Activated CD4-positive, alpha-beta memory T cell treated with anti-CD3 and anti-CD28 coated beads for 36 hours (primary cell): ENCODE measurements at places on chromosomes 6 and 20. TPM values are rescaled to one million over a fixed set of nuclear protein-coding genes. Genes with fewer than 3 reads are reported as not detected.

DNA sequence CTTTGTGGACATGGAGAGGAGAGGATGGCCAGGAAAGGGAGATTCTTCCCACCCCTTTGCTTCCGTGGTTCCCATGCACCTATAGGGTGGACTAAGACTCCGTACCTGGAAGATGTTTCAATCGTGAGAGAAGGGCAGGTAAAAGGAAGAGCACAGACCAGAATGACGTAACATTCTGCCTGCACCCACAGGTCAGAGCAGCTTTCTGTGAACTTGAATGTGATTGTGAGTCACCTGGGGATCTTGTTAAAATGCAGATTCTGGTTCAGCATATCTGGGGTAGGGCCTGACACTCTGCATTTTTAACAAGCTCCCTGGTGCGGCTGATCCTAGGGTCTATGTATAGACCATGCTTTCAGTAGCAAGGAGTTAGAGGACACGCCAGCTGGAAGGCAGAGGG, 164.1 kb upstream of the SGK1 start:
- H3K27ac ChIP-seq: no peak overlapping the region
- H3K36me3 ChIP-seq: peaks cover 2% of the 10 kb centered on the region
- H3K4me3 ChIP-seq: no peak overlapping the region
- H3K27me3 ChIP-seq: no peaks in the 10 kb centered on the region
- peaks cover 2% of the 10 kb centered on the region for H3K4me1 ChIP-seq

DNA sequence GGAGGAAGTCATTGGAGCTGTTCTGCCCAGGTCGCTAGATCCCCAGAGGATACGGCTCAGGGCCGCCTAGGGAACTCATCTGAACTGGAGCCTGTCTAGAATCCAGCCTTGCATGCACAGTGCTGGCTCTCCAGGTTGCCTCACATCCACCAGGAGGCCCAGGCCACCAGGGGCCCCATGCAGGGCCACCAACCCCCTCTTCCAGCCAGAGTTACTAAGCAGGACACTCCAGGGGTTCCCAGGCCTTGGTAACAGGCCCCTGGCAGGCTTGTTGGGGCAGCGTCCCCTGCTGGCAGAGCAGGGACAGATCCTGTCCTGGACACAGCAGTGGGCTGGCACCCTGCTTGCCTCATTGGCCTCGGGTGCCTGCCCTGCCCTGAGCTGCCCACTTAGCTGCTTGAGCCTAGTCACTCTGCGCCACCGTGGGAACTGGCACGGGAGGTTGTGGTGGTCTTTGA, 35.3 kb downstream of the EFCAB8 start:
- no peaks in the 10 kb centered on the region for H3K4me1 ChIP-seq
- H3K4me3 ChIP-seq: no peak overlapping the region
- H3K27ac ChIP-seq: no peak overlapping the region
- DNase-seq: peak; percentile 48
- no peaks in the 10 kb centered on the region for H3K27me3 ChIP-seq

- H3K27ac ChIP-seq: no peak overlapping the region
- no peak for DNase-seq
- peaks cover 7% of the 10 kb centered on the region for H3K27me3 ChIP-seq
Observed at GRCh38 chr6:117974914-117975627, 68.0 kb downstream of the SLC35F1 start.

DNA sequence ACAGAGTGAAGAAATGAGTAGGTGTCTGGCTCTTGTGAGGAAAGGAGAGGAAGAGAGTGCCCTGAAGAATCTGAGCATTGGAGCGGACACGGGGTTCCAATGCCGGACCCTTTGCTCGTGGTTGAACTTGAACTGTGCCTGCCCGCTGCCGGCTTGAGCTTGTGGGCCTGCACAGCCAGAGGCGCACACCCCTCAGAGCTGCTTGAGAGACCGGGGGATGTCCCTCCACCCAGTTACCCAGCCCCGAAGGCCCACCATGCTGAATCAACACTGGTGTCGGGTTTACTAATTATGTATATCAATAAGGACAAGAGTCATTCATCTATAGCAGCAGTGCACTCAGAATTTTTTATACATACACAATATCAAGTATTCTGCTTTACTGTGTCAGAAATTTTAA, 218.3 kb upstream of the CST7 start:
- no peaks in the 10 kb centered on the region for H3K36me3 ChIP-seq
- no peaks in the 10 kb centered on the region for H3K27me3 ChIP-seq
- H3K4me3 ChIP-seq: no peak overlapping the region

The AKAP12 gene
- total RNA-seq: 3.8 TPM

DNA sequence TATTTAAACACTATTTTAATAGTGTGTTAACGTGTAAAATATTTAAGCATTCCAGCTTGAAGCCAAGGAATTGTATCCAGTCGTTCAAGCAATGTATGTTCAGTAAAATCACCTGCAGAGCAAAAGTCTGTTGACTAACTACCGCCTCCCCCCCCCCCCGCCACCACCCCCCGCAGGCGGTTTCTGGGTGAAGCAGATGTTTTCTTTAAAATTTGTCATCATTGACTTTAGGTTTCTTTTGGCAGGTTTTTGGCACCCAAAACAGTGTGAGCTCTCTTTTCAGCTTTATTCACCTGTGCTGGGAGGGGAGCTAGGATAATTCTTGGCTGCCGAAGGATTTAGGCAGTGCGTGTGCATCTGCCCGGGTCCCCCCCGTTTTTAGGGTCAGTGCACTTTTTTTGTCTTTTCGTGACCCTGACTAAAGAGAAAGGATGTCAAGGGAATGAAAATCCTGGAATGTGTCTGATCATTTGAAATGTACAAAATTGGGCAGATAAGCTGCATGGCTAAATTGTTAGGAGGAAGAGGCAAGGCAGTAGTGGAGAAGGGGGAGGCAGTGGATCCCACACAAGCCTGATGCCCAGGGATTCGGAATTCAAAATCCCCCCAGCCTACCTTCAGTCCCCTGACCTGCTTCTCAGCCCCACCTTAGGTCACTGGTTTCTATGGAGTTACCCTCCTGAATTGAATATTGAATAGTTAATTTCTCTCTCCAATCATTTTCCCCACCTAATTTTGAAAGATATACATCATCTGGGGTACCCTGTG, 1.1 kb downstream of the EDN1 start:
- peaks cover 16% of the 10 kb centered on the region for H3K4me1 ChIP-seq
- H3K4me3 ChIP-seq: no peak overlapping the region
- peaks cover 36% of the 10 kb centered on the region for H3K27me3 ChIP-seq
- no peak overlapping the region for H3K27ac ChIP-seq
- DNase-seq: no peak

The PRND gene
- total RNA-seq: not detected

- no peaks in the 10 kb centered on the region for H3K36me3 ChIP-seq
- no peak overlapping the region for H3K4me3 ChIP-seq
- H3K27me3 ChIP-seq: peaks cover 18% of the 10 kb centered on the region
- DNase-seq: no peak
- H3K27ac ChIP-seq: no peak overlapping the region
Observed at GRCh38 chr20:56956534-56956933, 309.9 kb downstream of the BMP7 start.

- H3K4me3 ChIP-seq: no peak overlapping the region
- no peaks in the 10 kb centered on the region for H3K27me3 ChIP-seq
- no peak for DNase-seq
Observed at GRCh38 chr6:11179419-11180202, 52.9 kb downstream of the NEDD9 start.

The TSPO2 gene
- not detected for total RNA-seq

DNA sequence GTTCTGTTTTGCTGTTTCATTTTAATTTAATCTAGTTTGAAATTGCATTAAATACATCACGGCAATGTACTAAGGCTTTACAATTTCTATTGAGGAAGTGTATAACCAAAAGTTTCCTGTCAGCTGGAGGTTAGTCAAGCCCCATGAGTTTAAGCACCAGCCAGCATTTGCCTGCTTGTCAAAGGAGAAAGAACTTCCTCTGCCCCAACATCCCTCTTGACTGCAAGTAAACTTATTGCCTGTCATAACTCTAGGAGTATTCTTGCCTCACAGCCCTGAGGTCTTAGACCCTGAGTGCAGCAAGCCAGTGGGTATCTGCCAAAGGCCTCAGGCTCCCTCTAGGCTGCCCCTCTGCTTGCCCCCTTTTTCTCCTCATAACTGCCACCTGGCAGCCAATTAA, 106.7 kb upstream of the INSM1 start:
- no peaks in the 10 kb centered on the region for H3K36me3 ChIP-seq
- H3K4me1 ChIP-seq: no peaks in the 10 kb centered on the region
- H3K4me3 ChIP-seq: no peak overlapping the region
- H3K27ac ChIP-seq: no peak overlapping the region
- DNase-seq: no peak

The PRIM2 gene
- total RNA-seq: 48.7 TPM

DNA sequence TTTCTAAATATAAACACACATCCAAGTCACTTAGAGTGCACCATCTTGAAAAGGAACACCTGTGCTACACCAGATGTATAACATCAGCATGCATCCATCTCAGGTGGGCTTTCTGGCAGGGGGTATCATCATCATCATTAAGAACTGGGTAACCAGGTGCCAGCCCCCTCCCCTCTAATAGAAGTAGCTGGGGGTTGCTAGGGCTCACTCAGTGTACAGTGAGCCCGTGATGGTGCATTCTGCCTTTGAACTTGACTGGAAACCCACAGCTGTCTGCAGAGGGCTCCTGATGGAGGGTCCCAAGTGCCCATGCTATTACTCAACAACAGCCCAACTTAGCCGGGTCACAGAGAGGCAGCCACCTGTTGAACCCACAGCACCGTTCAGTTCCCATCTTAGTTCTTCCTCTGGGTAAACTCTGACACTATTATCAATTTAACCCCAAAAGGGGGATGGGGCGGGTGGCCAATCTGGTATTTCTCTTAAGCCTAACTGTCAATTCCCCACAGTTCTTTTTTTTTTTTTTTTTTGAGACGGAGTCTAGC, 32.7 kb upstream of the CCND3 start:
- DNase-seq: no peak
- no peaks in the 10 kb centered on the region for H3K27me3 ChIP-seq
- H3K27ac ChIP-seq: peak overlapping the region; percentile 94
- peaks cover 3% of the 10 kb centered on the region for H3K36me3 ChIP-seq

The SUPT3H gene
- 17.4 TPM for total RNA-seq

DNA sequence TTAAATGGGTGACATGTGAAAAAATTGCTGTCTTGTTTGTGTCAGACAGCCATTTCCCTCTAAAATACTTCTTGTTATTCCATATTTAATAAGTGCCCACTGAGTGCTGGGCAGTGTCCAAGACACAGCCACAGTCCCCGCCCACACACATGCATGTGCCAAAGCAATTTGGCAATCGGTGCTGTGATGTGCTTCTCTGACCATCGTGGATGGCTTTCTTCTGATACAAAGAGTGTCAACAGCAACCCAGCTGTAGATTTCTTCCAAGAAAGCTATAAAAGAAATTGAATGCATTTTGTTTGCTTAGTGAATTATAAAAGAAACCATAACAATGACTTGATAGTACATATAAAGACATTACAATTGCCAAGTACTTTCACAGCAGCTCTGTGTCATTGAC, 140.5 kb upstream of the ATXN1 start:
- no peaks in the 10 kb centered on the region for H3K36me3 ChIP-seq
- H3K27ac ChIP-seq: no peak overlapping the region

DNA sequence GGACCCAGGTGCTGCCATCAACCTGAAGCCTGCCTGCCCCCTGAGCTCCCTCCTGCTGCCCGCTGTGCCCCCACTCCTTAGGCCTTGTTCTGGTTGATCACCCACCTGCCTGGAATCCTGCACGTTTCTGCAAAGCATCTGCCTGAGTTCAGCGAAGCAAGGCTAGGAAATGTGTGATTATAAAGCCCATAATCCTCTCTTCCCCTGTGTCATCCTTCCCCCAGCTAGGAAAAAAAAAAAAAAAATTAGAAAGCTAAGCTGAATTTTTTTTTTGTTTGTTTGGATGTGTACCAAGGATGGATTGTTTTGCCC, 93.2 kb downstream of the FOXA2 start:
- no peaks in the 10 kb centered on the region for H3K36me3 ChIP-seq
- no peak overlapping the region for H3K4me3 ChIP-seq
- no peak for DNase-seq
- no peak overlapping the region for H3K27ac ChIP-seq
- no peaks in the 10 kb centered on the region for H3K27me3 ChIP-seq
